A549 treated with dexamethasone at 1 μM for 4 hours (cell line): ENCODE measurements at places on chromosomes 13 and 19. TPM values are rescaled to one million over a fixed set of nuclear protein-coding genes. Genes with fewer than 3 reads are reported as not detected.

CHAF1A gene
- 18.1 to 25.2 TPM (median 23.6 TPM) in 5 replicates for total RNA-seq

CCDC169 gene
- total RNA-seq = 0.21 to 0.47 TPM (median 0.33 TPM) in 5 replicates

ATP13A1 gene
- total RNA-seq = 19.2 to 37.1 TPM (median 36.1 TPM) in 5 replicates

CASP14 gene
- total RNA-seq = not detected in 5 replicates

ZNF610 gene
- total RNA-seq = not detected in 5 replicates

ZNF525 gene
- total RNA-seq = 0.19 to 0.40 TPM (median 0.29 TPM) in 5 replicates

LRRC63 gene
- not detected in 5 replicates for total RNA-seq

KLF2 gene
- 13.5 to 29.0 TPM (median 24.8 TPM) in 5 replicates for total RNA-seq

ZNF69 gene
- total RNA-seq = not detected in 5 replicates

SMIM44 gene
- not detected in 5 replicates for total RNA-seq

ZNF772 gene
- total RNA-seq = 0.86 to 1.8 TPM (median 1.6 TPM) in 5 replicates

GPR4 gene
- total RNA-seq = 0.25 to 0.58 TPM (median 0.36 TPM) in 5 replicates

KLF12 gene
- total RNA-seq = 1.6 to 3.4 TPM (median 3.0 TPM) in 5 replicates

GARIN5A gene
- 1.6 to 1.9 TPM (median 1.8 TPM) in 5 replicates for total RNA-seq

PEAK3 gene
- 0.15 to 0.41 TPM (median 0.31 TPM) in 5 replicates for total RNA-seq

FFAR1 gene
- total RNA-seq = 0.06 TPM in 1 of 5 replicates, not detected in the others

FXYD1 gene
- 0.22 to 0.33 TPM in 2 of 5 replicates, not detected in the others for total RNA-seq

GPX4 gene
- 425 to 537 TPM (median 506 TPM) in 5 replicates for total RNA-seq

ZIC5 gene
- total RNA-seq = 2.2 to 2.8 TPM (median 2.4 TPM) in 5 replicates

KIR2DL3 gene
- total RNA-seq = not detected in 5 replicates
